ENCODE measurements at places on chromosomes 13 and 19.

GRCh38 chr13:36370108-36370429 is 23.9 kb upstream of the SPART start:
- no peak for DNase-seq

DNA sequence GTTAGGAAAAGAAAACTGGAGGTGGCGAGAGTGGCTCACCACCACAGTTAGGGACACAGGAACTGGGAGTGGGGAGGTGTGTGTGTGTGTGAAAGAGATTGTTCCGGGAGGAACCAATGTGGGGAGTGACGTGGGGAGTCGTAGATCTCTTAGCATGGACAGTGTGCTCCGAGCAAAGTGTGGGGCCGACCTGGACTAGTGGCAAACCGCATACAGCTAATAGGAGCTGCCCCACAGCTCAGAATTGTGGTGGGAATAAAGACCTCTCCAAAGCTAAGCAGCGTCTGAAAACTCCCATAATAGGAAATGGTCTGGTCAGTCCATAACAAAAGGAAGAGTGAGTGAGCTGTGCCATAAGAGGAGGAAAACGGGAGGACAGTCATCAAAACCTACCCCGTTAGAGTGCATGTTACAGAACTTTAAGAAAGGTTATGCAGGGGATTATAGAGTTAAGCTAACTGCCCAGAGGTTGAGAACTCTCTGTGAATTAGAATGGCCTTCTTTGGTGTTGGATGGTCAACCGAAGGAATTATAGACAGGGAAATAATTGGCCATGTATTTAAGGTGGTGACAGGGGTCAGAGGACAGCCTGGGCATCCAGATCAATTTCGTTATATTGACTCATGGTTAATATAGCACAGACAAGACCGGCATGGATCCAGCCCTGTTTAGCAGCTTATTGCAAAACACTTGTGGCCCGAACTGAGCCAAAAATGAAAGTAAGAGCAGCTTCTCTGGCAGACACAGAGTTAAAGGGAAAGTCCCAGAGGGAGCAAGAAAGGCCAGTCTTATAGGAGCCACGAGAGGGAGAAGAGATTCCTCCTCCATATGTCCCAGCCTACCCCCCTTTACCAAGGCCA is 8.9 kb upstream of the SLC15A1 start:
- no peak for DNase-seq

DNA sequence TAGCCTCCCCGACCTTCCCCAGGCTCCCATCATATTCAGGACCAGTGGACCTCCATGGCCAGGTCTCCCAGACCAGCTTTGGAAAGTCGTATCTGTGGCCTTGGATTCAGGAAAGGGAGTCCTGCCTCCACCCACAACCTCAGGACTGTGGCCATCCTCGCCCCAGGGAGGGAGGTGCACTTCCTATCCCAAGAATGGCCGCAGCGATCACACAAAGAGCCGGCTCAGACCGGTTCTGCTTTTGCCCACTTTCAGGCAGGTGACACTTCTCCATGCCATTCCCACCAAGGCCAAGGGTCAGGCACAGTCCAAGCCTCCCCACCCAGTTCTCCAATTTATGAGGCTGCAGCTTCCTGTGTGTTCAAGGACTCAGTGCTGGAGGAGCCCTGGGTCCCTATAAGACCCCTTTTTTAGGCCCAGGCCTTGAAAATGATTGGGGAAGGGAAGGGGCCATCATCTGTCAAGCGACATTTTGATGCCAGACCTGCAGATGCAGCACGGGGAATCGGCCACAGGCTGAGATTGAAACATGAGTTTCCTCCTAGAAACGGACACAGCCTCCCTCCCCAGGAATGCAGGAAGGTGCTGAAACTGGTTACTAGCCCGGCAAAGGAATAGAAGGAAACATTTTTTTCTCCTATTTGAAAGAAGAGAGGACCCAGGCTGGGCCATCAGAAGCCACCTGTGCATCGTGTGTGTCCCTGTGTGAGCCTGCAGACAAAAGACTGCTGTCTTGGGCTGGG is 65.6 kb upstream of the USE1 start:
- no peak for DNase-seq

DNA sequence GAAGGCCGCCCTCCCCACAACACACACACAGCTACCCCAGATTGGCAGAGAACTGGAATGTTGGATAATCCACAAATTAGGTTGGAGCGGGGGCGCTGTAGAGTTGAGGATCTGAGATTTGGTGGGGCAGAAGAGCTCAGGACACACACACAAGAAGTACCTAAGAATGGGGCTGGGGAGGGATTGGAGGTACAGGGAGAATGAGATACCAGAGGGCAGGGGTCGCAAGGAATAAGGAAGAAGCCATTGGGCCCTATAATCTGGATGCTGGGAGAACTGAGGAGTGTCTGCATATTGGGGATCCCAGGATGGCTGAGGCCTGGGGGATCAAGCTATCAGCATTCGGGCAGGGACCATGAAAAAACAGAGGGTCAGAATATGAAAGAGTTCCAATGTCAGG is 11.5 kb downstream of the SYT3 start:
- DNase-seq = no peak

DNA sequence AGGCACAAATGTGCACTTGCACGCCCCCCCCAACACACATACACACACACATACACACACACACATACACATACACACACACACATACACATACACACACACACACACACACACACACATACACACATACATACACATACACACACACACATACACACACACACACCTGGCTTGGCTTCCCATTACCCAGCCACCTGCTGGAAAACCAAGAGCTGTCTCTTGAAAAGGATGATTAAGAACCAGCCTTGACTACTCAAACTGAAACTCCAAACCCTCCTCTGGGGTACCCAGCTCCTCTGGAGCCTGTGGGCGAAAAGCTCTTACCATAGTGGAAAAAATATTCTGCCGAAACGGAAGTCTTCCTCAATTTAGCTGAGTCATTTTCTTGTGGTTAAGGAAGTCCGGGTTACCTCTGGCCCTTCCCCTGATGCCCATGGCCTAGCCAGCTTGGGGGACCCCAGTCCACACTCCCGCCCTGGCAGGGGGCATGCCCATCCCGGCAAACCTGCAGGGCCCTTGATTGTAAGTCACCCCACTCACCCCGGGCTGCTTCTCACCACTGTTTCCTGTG is 21.9 kb downstream of the CEBPA start:
- no peak for DNase-seq

DNA sequence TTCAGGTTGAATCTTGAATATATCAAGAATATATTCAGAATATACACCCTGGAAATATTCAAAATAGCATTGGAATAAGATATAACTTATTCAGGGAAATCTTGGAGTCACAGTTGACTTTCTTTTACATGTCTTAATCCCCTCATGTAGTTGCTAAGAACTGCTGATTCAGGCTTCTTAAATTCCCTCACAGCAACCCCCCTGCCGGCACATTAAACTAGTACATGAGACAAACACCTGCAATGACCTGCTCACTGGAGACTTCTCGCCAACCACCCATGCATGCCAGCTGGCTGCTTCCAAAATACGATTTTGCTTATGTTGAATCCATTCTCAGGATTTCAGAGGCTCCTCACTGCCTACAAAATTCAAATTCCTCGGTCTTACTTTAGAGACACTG is 997.1 kb downstream of the EFNB2 start:
- DNase-seq = no peak

DNA sequence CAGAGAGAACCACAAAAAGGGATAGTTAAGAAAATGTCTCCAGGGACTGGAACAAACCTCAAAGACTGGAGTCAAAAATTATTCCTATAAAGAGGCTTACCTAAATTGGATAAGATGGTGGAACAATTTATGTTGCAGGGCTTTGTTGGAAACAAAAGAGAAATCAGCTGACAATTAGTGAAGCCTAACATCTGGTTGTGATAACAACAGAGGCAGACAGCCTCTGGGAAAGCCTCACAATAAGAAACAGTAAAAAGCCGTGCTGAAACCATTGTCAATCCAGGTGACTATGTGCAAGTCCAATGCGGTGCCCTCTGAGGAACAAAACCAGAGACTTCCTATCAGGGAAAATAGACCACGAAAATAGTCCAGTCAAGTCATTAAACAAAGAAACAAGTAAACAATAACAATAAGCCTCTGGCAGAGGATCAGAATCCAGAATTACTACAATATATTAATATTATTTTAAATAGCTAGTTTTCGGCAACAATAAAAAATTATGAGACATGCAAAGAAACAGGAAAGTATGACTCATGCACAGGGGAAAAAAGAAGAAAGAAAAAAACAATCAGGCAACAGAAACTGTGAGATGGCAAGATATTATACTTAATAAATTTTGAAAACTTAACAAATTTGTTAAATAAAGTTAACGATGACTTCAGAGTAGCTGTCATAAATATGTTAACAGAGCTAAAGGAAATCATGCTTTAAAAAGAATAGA is 99.7 kb upstream of the RXFP2 start:
- DNase-seq = no peak

- no peak for DNase-seq
Observed at GRCh38 chr19:58212336-58213074, 16.2 kb upstream of the ZNF544 start.

DNA sequence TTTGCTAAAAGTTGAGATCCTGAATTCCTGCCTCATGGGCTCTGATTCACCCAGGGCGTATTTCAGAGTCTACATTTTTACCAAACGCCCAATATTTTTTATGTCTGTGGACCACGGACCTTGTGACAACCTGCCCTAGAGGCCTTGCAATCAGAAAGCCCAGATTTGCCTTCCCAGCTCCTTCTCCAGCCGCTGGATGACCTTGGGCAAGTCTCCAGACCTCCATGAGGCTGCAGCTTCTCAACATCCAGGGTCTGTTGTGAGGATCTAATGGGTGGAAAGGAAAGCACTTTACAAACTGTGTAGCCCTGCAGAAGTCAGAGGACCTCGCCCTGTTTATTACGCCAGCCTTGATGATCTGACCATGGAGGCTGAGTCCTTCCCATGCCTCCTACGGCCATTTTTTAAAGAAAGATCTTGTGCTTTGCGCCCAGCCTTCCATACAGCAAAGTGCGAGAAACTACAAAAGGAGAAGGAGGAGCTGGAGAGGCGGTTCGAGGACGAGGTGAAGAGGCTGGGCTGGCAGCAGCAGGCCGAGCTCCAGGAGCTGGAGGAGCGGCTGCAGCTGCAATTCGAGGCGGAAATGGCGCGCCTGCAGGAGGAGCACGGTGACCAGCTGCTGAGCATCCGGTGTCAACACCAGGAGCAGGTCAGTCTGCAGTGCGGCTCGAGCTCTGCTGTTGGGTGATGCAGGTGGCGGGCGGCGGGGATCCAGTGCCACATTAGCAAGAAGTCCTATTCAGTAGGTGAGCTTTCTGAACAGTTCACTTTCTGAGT is 115.6 kb downstream of the SLC7A1 start:
- DNase-seq = no peak
